Retina (tissue), 1 donor: ENCODE measurements at places on chromosomes 1 and 21.

DNA sequence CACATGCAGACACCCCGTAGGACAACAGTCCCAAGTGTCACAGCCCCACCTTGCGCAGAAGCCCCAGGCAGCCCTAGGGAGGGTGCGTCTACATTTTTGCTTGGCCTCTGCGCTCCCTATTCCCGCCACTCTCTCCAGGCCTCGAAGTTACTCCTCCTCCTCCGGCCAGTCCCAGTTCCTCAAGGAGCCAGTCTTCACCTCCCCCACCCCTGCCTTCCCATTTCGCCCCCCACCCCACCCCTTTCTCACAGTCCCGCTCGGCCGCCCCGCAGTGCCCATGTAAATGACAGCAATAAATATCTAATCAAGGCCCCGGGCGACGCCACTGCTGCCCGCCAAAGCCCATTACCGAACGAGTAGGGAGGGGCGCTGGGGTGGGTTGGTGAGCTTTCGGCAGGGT, 3.2 kb downstream of the DMBX1 start:
- no peak for DNase-seq

GRCh38 chr1:224329842-224330753, at the start of gene NVL:
Gene NVL (minus strand): TSS chr1:224330172. CDS start chr1:224330127, 45 bp downstream.
- peak; percentile 99 for DNase-seq

DNA sequence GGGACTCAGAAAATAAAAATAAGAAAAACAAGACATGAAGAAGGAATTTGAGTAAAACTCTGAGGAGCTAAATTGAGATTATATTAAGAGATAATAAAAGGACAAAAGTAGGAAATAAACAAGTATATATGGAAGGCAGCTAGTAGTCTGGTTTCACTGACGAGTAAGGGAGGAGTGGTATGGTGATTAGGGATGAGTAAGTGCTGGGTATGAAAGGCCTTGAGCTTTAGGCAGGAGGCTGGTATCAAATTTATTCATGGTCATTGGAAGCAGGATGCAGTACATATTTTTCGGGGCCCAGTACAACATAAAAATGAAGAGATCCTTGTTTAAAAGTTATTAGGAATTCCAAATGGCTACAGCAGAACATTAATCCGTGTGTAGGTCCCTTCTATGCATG, 789.7 kb upstream of the PRMT6 start:
- DNase-seq = no peak

- DNase-seq = no peak
Observed at GRCh38 chr1:155703216-155703615, 14.3 kb downstream of the DAP3 start.
